ENCODE measurements at places on chromosomes 3 and 15.

DNA sequence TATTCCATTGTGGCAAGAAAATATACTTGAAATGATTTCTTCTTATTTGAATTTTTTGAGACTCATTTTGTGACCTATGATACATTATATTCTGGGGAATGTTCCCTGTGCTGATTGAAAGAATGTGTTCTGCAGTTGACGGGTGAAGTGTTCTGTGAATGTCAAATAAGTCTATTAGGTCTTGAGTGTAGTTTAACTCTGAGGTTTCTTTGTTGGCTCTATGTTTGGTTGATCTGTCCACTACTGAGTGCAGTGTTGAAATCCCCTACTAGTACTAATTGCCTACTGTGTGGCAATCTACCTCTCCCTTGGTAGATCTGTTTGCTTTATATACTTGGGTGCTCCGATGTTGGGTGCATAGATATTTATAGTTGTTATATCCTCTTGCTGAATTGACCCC is 46.3 kb upstream of the VEPH1 start:
- DNase-seq = no peak

GRCh38 chr3:157201648-157202278 is 41.8 kb upstream of the CCNL1 start:
- DNase-seq = peak; percentile 41

DNA sequence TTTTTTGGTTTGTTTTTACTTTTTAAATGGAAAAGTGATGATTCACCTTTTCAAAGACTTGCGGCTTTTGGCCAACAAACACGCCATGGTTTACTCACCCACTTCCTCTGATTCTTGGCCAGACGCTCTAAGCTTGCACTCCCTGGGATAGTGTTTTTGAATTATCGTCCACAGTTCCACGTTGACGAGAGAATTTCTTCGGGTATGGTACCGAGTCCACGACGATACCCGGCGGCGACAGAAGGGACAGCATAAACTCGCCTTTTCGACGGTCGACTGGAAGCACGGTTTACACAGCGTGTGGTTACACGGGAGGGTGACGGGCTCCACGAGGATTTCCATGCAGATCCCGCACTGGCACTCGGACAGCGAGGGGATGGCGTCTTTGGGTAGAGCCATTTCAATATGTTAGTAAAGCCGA is 783 bp downstream of the RNF168 start:
- peak; percentile 60 for DNase-seq

GRCh38 chr3:54817628-54818027 is 110.2 kb downstream of the LRTM1 start:
- DNase-seq = no peak

- peak; percentile 6 for DNase-seq
Measured at GRCh38 chr3:111712294-111713167, 117.4 kb upstream of the ZBED2 start.

DNA sequence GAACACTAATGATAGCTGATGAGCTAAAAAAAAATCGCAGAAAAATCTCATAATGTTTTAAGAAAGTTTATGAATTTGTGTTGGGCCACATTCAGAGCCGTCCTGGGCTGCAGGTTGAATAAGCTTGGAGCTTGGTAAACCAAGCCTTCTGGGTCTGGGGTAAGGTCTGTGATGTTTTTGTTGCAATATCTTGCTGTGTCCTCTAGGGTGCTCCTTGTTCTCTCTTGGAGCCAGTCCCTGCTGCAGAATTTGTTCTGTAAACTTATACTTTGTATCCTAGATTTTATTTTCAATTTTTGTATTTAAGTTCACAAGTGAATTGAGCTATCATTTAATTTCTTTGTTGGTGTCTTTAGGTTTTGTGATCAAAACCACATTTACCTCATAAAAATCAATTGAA is 143.7 kb downstream of the NR1D2 start:
- DNase-seq = no peak

DNA sequence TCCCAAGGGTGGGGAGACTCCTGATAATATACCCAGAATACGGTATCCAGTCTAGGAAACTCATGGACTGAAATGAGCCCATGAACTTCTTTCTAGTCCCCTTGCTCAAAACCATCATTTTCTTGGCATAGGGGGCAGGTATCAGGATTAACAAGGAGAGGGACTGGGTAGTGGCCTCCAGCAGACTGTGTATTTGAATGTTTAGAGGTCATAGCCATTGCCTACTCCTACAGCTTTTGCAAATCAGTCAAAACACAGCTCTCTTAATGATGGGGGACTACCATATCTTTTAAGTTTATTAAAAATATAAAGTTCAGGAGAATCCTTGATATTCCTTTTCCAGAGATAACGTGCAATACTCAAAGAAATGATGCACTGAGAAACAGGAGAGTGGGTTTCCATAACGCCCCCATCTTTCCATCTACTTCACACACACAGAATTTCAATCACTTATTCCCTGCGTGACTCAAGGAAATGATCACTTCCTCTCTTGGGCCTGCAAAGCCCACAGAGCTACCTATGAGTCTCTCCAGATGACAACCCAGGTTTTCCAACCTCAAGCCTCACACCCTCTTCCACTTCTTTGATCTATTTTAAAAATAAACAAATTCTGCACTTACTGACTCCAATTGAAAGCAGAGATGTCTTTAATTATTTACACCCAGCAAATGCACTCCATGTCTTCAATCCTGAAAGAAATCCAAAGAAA is 584.0 kb upstream of the LMCD1 start:
- DNase-seq = no peak

DNA sequence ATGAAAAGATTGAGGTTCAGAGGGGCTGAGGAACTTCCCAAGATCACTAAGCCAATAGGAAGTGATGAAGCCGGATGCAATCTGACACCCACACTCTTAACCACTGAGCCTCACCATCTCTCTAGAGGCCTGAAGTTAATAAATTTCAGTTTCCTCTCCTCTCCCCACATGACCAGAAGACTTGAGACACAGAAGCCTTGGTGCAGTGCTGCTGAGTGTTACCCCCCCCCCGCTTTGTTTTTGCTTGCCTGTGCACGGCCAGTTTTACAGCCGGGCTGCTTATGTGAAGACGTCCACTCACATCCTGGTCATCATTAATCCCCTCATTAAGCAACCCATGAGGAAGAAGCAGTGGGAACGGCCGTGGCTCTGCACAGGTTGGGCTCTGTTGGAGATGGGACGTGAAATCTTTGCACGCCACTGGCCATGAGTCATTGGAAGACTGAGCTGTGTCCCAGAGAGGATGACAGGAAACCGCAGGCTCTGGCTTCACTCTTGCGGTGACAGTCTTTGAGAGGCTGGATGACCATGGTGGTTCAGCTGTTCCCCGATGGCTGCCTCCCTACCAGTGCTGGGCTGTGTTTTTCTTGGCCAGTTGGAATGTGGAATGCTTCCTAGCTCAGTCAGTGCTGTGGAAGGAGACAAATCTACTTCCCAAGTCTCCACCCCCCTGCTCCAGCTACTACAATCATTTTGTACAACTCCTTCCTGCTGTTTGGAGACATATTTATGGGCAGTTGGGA is 232.6 kb upstream of the LRTM1 start:
- no peak for DNase-seq

DNA sequence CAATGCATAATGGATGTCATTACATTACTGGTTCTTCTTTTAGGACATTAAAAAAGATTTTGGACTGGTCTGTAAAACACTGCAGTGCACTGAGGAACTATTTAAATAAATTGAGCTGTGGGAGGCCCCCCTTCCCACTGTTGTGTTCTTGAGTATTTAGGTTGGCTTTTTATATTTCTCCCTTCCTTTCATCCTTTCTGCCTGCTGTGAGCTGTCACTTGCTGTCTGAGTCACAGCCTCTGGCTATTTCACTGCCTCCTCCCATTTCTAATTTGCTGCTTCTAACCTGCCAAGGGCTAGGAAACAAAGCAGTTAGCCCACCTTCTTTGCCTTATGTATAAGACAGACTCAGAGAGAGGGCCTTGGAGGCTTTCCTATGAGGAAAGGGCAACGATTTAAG is 89.0 kb upstream of the FNDC3B start:
- no peak for DNase-seq

DNA sequence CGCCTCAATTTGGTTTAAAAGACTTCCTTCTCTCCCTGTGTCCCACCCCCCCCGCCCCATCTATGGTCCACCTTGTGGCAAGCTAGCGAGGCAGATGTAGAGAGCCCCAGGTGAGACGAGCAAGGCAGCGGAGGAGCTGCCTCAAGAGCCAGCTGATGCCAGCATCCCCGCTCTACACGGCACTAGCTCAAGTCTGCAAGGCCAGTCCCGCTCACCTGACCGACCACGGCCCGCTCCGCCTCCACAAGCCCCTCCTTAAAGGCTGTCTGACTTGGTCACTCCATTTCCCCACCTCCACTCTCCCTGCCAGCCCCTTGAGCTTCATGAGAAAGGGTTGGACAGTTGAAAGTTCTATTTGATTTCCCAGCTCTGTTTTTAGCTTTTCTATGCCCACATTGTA is 56.2 kb upstream of the IGF1R start:
- DNase-seq = no peak

DNA sequence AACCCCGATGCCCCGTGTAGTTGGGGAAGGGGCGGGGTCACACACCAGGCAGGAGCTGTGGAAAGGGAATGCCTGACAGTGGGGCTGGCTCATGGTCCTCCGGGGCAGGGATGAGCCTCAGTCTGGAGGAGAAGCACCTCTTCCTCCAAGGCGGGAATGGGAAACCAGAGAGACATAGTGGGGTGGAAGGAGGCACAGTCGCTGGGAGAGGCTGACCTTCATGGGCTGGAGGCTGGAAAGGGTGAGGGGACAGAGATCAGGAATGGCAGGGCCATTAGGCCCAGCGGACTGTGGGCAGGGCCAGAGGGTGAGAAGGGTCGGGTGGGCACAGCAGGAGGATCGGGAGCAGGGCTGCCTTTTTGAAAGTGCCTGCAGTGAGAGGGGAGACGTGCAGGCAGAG is 65.8 kb upstream of the LINGO1 start:
- DNase-seq = no peak

GRCh38 chr3:30659270-30660130 is 53.1 kb downstream of the TGFBR2 start:
- DNase-seq = no peak

DNA sequence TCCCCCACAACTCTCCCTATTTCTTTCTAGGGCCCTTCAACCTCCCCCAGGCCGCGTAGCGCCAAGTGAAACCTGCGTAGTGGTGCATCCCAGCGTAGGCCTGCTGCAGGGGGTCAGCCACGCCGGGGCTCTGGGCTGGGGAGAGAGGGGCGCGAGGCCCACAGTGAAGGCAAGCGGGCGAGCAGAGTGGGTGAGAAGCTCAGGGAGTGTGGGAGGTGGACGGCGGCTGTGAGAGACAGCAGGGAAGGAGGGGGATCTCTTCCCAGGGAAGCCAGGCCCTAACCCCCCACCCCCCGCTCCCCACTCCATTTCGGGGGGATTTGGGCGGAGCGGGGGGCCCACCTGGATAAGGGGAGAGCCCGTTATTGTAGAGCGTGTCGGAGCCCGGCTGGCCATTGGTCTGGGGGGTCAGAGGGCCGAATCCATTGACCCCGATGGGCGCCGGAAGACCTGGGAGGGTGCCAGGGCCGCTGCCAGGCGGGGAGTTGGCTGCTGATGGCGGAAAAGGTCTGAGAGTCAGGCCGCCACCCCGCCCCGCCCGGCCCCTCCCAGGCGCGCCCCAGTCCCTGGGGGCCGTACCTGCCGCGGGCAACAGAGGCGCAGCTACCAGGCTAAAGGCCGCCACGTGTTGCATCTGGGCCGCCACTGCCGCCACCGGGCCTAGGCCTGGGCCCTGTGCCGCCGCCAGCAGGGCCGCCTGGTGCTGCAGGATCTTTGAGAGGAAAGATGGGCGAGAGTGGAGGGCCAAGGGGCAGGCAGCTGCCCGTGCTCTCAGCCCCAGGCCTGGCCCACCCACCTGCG is 16.6 kb upstream of the PARP6 start:
- no peak for DNase-seq

DNA sequence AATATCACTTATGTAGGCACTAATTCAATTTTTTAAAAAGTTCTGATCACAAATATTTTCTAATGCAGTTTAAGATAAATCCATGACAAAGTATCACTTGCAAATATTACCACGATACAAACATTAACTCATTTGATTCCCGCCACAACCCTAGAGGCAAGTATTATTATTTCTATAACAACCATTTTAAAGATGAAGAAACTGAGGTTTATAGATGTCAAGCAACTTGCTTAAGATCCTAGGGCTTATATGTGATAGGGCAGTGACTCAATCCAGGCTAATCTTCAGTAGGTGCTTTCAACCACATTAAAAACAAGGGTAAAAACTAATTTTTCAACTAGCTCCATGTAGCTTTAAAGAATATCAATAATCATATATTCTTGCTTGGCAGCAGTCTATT is 1.7 kb downstream of the DYNC1LI1 start:
- DNase-seq = no peak

GRCh38 chr15:58546066-58546591 is 114.3 kb downstream of the LIPC start:
- DNase-seq = no peak

DNA sequence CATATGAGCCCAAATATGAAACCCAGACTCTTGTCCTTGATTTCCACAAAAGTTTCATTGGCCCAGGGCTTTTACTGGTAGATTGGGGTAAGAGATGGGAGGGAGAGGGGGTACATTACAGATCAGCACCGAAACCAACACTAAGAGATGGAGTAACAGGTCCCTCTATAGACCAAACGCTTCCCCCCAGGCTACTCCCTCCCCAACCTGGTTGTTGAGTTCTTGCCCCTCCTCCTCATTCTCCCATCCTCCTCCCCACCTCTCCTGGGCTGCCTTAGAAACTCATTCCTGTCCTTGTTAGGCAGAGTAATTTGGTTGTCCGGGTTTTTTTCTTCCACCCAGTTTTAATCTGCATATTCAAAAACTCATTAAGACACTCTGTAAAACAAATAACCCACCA is 74.1 kb downstream of the MESD start:
- no peak for DNase-seq

GRCh38 chr15:67957435-67958132 is 96.5 kb upstream of the PIAS1 start:
- no peak for DNase-seq

GRCh38 chr15:56653107-56653506 is 80.2 kb downstream of the ZNF280D start:
- no peak for DNase-seq

- no peak for DNase-seq
Measured at GRCh38 chr3:136626493-136626892, 125.7 kb downstream of the STAG1 start.

- no peak for DNase-seq
Measured at GRCh38 chr15:68672781-68673205, 94.0 kb downstream of the CORO2B start.

DNA sequence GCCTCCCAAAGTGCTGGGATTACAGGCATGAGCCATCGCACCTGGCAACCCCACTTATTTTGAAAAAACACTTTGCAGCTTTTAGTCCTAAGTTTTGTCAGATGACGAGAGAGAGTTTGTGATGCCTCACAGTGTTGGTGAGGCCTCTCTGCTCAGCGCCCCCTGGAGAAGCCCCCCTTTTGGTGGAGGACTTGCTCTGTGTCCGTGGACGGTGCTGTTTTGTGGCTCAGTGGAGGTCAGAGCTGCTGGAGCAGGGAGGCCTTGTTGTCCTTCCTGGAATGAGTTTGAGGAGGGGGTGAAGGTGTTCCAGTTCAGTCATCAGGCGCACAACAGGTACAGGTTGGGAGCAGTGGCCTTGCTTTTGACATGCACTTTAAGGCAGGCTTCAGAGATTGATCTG is 58.0 kb downstream of the PGPEP1L start:
- no peak for DNase-seq

GRCh38 chr3:171712171-171712938 is 97.9 kb downstream of the PLD1 start:
- no peak for DNase-seq

All from CD4-positive, alpha-beta T cell treated with Interleukin-1 beta for 1 hour (primary cell).